Activated naive CD8-positive, alpha-beta T cell treated with anti-CD3 and anti-CD28 coated beads, Interleukin-2, amount 50 U/mL, for 24 hours (primary cell): ENCODE measurements at places on chromosomes 12 and 14.
A peak's percentile ranks its signal among the peaks of the same experiment; 100 is the strongest.

DNA sequence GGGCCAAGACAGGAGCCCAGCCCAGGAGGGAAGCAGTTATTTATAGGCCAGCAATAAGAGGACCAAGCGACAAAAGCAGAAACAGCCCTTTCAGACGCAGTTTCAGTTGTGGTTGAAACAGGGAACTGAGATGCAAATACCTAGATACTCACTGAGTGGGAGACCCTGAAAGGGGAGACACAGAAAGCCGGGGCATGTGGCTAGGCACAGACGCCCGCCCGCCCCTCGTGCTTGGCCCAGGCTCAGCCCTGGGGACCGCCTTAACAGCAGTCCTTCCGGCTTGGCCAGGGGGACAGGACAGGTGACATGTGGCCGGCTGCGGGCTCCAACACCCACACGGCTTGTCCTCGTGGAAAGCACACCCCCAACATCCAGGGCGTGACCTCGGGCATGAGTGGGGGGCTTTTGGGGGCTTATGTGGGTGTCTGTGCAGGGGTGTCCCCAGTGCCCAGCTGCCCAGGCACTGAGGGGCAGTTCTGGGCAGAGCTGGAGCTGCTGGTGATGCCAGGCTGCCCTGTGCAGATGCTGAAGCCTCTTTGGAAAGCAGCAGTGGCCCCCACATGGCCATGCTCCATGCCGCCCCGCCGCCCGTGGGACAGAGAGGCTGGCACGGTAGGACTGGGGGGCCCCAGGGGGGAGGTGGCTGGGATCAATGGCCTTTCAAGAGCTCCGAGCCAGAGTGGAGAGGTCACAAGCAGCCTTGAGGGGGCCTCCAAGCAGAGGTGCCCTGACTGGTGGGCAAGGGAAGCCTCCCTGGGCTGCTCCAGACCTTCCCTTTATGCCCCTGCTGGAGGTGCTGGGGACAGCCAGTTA is 2.1 kb downstream of the PLD4 start:
- peak; percentile 31 for DNase-seq

GRCh38 chr12:2654741-2655140 is 140.0 kb upstream of the FKBP4 start:
- no peak for DNase-seq

GRCh38 chr12:93722835-93723567 is 45.8 kb downstream of the CRADD start:
- no peak for DNase-seq

- no peak for DNase-seq
These were observed 143.0 kb downstream of the RASSF9 start for GRCh38 chr12:85693093-85693665.

DNA sequence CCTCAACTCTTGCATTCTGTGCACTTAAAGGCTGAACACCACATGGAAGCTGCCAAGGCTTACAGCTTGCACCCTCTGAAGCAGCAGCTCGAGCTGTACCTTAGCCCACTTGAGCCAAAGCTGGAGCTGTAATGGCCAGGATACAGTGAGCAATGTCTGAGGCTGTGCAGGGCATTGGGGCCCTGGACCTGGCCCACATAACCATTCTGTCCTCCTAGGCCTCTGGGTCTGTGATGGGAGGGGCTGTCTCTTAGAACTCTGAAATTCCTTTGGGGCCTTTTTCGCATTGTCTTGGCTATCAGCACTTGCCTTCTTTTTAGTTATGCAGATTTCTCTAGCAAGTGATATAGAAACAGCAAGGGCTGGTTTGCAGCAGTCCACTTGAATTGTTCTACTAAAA is 303.8 kb upstream of the CLEC14A start:
- DNase-seq = no peak

- DNase-seq = no peak
These were observed 14.7 kb upstream of the KRT80 start for GRCh38 chr12:52206304-52207040.

DNA sequence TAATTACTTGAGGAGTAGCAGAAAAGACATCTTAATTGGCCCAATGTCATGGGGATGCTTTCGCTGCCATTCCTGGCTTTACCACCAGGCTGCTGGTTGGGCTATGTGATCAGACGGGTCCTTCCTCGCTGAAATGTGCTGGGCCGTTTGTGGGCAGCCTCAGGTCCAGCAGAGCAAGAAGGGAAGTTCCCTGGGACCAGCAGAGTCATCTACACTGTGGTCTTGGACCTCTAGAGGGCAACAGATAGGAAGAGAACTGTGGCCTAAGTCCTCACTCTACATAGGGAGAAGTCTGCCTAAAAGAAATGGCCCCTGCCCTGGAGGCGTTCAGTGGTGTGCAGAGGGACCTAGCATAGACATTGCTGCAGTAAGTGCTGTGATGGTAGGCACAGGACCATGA is 10.9 kb downstream of the EVL start:
- DNase-seq = peak; percentile 59

- no peak for DNase-seq
These were observed 39.8 kb downstream of the BORCS5 start for GRCh38 chr12:12396694-12397093.

DNA sequence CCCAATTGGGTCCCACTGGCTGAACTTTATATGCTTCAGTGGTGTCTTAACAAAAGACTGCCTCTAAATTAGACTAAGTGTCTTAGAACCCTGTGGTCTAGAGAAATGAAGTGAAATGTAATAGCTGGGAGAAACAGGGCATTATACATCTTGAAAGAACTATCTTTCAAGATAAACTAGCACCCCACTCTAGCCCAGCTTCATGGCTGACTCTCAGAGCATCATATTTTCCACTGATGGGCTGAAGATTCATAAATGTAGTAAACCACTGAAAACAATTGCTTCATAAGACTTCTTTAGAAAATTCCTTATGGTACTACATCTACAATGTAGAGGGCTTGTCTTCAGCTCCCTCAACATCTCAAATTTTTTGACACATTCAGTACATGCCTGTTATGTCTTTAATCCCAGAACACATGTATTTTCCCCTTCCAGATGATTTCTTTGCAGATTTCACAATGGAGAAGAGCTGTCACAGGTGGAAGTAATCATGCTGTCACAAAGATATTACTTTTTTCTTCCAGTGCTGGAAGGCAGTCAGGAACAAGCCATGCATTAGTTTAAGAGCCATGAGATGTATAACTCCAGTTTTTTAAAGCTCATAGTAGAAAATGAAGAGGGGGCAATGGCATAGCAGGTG is 48.5 kb downstream of the IFNG-AS1 start:
- DNase-seq = no peak

- DNase-seq = no peak
These were observed 128.2 kb downstream of the TMEM117 start for GRCh38 chr12:43964033-43964432.

DNA sequence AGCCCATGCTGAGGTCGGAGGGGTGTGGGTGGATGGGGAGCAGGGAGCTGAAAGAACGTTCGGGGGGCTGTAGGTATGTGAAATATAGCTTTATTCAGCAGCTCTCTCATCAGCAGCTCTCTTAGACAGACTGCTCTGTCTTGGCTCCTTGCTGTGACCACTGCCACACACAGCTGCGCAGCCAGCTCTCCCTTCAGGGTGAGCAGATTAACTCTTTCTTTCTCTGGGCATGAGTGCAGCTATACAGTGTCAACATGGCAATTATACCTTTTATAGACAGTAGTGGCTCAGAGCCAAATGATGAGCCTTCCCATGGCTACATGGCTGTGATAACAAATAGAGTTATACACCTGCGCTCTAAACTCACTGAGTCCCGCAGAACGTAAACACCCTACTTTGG is 137.7 kb upstream of the NEDD1 start:
- DNase-seq = no peak

DNA sequence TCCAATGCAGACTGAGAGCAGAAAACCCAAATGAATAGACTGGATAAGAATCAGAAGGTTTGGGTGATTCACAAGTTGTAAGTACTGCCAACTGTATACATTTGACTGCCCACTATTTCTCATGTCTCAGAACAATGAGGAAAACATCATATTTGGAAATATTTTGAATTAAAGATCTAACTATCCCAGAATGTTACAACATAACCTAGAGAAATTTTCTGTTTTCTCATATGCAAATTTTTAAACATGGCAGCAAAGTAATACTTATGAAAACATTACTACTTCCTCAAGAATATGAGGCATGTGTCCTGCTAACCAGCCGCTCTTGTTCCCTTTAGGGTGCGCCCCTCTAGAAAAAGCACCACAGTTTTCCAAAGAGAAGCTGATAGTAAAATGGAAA is 179.9 kb downstream of the PTPRO start:
- DNase-seq = no peak

- no peak for DNase-seq
These were observed 228.5 kb downstream of the VRK1 start for GRCh38 chr14:97025722-97026121.

DNA sequence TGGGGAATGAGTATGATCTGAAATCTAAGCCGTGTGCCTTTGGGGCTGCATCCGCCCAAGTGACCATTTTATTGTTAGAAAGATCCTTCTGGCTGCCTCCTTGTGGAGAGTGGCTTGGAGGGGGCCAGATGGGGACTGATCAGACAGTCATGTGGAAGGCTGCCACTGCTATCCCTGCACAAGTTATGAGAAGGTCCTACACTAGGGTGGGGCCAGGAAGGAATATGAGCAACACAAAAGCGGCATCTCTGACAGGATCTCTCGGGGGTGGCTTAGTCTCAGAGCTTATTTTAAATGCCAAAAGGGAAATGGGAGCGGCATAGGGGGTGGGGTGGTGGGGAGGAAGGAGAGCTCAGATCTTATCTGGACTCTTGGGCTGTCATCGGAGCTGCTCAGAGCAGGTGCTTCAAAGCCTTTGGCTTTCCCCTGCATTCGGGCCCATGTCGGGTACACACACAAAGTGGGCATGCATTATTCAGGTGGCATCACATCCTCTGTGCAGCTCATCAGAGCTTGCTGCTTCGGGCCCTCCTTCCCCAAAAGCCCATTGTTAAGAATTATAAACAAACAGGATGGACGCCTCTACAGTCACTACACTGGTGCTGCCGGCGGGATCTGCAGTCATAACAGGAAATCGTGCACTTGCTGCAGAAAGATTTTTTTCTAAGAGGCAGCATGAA is 805.4 kb downstream of the VRK1 start:
- peak; percentile 37 for DNase-seq

GRCh38 chr12:114319422-114319821 is 86.5 kb downstream of the TBX5 start:
- DNase-seq = no peak

GRCh38 chr14:101791919-101792572 is 30.5 kb downstream of the PPP2R5C start:
- no peak for DNase-seq

GRCh38 chr12:39628836-39629235 is 9.2 kb upstream of the ABCD2 start:
- no peak for DNase-seq

GRCh38 chr14:95535226-95536021 is 574 bp downstream of the GLRX5 start:
- no peak for DNase-seq

DNA sequence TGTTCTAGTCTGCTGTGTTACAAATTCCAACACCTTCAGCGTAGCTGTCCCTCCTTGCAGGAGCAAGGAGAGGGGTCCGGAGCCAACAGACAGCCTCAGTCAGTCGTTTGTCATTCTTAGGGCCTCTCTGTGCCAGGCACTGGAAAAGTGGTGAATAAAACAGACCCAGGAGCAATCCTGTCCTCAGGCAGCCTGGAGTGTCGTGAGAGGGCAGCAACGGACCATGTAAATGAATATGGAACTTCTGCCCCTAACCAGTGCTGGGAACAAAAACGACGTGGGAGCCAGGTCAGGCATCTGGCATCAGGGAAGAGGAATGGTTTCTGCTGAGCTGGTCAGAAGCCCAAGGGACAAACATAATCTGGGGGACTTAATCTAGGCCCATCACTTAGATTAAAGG is 64.8 kb upstream of the PSMC1 start:
- no peak for DNase-seq

DNA sequence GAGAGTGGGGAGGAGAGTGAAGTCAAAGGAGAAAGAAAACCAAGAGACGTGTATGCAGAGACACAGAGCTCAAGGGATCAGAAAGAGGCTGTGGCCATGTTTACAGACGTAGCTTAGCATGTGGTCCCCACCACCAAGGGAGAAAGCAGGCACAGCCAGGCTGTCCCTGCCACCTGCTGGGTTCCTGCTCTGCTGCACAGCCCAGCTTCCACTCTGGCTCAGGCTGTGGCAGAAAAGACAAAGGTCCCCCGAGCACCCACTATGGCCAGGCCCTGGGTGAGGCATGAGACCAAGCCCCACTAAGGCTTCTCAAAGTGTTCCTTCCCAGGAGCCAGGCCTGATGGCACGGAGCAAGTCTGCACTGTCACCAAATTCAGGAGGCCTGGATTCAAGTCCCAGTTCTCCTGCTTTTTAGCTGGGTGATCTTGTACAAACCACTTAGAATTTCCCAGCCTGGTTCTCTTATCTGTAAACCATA is 25.9 kb upstream of the COL2A1 start:
- DNase-seq = no peak

DNA sequence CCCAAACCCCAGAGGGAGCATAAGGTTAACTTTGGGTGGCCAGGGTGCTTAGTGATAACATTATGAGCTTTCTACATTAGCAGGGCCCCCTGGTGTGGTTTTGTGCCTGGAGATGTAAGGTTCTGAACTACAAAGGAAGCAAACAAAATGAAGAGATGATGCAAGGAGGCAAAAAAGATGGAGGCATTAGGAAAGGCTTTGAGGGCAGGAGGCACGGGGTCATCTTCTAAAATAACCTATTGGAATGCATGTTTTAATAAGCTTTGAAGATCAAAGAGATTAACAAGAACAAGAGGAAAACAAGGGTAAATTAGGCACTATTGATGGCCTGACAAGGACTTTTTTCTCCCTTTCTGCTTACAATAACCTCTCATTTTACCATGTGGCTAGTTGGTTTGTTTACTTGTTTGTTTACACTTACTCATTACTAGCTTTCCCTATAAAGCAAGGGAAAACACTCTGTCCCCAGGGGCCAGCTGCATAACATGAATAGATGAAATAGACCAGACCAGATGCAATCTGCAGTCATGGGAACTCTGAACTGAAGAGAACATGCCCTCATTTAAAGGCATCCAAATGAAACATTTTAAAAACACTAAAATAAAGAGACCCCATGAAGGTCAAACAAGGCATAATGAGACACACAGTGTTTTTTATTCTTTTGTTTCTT is 390.3 kb downstream of the DIO2 start:
- no peak for DNase-seq

GRCh38 chr12:46794593-46795190 is 31.1 kb downstream of the SLC38A4 start:
- DNase-seq = no peak

- DNase-seq = no peak
These were observed 60.7 kb downstream of the GALNT9 start for GRCh38 chr12:132268674-132269073.

GRCh38 chr14:31270196-31270772 is 62.7 kb upstream of the HECTD1 start:
- peak; percentile 25 for DNase-seq

- no peak for DNase-seq
These were observed 165.7 kb downstream of the CAND1 start for GRCh38 chr12:67434671-67435370.
